ENCODE measurements at places on chromosomes 2 and 18.

GRCh38 chr18:45056926-45057325, 376.2 kb downstream of the SETBP1 start:
- no peak for DNase-seq

GRCh38 chr2:236215196-236215595, 47.0 kb upstream of the GBX2 start:
- no peak for DNase-seq

DNA sequence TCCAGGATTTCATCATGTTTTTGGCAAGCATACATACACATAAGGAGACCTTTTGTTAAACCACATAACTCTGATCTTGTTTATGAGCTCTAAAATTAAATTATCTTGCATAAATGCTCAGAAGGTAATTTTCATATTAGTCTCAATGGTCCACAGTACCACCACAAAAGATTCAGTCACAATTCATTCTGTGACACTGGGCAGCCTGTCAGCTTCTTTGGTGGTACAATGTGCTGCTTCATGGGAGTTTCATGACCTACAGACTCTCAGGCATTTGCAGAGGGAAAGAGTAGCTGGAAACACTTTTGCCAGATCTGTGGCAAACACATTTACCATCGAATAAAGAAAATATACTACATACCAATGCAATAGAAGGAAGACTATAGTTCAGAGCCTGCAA, 51.3 kb upstream of the ZNF397 start:
- DNase-seq = no peak

GRCh38 chr2:43415592-43415991, 180.2 kb downstream of the THADA start:
- DNase-seq = no peak

DNA sequence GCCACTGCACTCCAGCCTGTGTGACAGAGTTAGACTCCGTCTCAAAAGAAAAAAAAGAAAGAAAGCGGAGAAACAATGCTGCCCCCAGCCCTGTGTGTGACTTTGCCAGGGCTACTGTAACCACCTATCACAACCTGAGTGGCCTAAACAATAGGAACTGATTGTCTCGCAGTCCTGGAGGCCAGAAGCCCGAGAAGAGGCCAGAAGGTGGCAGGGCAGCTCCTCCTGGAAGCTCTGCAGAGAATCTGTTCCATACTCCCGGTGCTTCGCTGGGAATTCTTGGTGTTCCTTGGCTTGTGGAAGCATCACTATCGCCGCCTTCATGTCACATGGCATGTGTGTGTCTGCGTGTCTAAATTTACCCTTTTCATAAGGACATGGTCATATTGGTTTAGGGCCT, 14.4 kb upstream of the RAB17 start:
- no peak for DNase-seq

- DNase-seq = no peak
Observed at GRCh38 chr2:100222844-100223243, 80.5 kb upstream of the AFF3 start.

Data from immature natural killer cell (primary cell).